ENCODE measurements at places on chromosomes 5 and 9. TPM values are rescaled to one million over a fixed set of nuclear protein-coding genes. Genes with fewer than 3 reads are reported as not detected.

The DPYSL3 gene
- total RNA-seq = 6.5 TPM

- no peaks in the 10 kb centered on the region for H3K4me1 ChIP-seq
- no peaks in the 10 kb centered on the region for H3K36me3 ChIP-seq
- no peak overlapping the region for H3K4me3 ChIP-seq
- H3K27ac ChIP-seq = no peak overlapping the region
Observed at GRCh38 chr9:107711542-107711941, 222.0 kb upstream of the KLF4 start.

DNA sequence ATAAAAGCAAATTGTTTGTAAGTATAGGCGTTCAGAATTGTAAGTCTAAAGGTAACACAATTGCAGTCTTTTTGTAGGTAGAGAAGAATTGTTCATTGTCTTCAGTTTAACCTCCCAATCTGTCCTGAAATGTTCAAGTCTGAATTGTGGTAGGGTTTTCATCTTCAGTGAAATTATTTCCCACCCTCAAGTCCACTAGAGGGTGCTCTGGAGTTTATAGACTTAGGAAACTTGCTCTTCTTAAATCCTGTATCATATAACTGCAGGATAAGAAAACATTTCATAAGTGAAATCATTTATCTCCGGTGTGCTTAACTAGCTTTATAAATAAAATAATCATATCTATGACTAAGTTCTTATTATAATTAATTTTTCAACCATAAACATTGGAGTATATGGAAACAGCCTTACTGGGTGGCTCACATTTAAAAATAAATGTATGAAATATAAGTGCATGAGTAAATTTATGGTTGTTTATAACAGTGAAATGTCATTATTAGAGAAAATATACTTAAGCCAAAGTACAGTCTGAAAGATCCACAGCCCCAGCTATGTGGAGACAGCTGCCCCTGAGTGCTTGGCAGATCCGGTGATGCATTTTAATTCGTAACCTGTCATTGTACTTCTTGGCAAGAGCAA, 182.4 kb upstream of the OTULINL start:
- no peak overlapping the region for H3K4me3 ChIP-seq
- peaks cover 11% of the 10 kb centered on the region for H3K36me3 ChIP-seq
- DNase-seq = no peak
- H3K27me3 ChIP-seq = no peaks in the 10 kb centered on the region
- peaks cover 11% of the 10 kb centered on the region for H3K4me1 ChIP-seq

DNA sequence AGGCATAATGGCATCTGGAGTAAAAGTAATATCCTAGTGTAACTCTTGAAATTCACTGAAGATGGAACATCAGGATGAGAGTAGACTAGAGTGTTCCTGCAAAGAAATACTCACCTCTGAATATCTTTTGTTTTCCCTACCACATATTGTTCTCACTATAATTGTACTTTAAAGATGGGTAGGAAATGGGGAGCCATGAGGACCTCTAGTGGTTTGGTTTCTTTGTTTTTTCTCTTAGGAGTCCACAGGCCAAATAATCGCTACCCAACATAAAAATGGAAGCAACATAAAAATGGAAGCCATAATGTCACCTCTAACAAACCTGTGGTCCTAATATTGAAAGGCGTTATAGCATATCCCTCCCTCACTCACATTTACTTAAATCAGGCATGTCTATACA, 2375.8 kb downstream of the MAT2B start:
- H3K4me3 ChIP-seq = no peak overlapping the region
- DNase-seq = no peak

GRCh38 chr9:2808105-2808504, 35.8 kb downstream of the PUM3 start:
- no peak for DNase-seq
- peak overlapping the region; percentile 76 for H3K27ac ChIP-seq
- H3K36me3 ChIP-seq = peaks cover 2% of the 10 kb centered on the region
- no peak overlapping the region for H3K4me3 ChIP-seq

DNA sequence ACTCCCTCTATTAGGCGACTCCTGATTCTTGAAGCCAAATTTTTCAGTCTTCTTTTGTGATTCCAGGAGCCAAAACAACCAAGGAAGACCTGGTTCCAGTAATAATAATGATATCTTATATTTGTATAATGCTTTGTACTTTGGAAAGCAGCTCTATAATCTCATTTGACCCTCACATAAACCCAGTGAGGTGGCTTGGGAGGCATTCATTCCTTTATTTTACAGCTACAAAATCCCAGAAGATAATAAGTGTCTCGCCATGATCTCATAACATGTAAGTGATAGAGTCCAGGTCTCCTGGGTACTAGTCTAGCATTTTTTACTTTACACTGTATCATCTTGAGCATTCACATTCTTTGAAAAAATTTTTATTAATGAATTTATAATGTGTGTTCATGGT, 143.1 kb downstream of the ACTBL2 start:
- peaks cover 5% of the 10 kb centered on the region for H3K4me1 ChIP-seq
- H3K4me3 ChIP-seq = no peak overlapping the region
- DNase-seq = no peak
- no peaks in the 10 kb centered on the region for H3K36me3 ChIP-seq
- H3K27me3 ChIP-seq = no peaks in the 10 kb centered on the region

The SV2C gene
- total RNA-seq = not detected

The SURF2 gene
- total RNA-seq = 27.0 TPM

The RLN1 gene
- not detected for total RNA-seq

GRCh38 chr5:138032028-138032571, 779 bp downstream of the FAM13B start:
- H3K36me3 ChIP-seq = no peaks in the 10 kb centered on the region
- H3K4me3 ChIP-seq = peak overlapping the region; percentile 97
- peaks cover 45% of the 10 kb centered on the region for H3K4me1 ChIP-seq
- peak overlapping the region; percentile 96 for H3K27ac ChIP-seq
- no peaks in the 10 kb centered on the region for H3K27me3 ChIP-seq

- H3K4me1 ChIP-seq = no peaks in the 10 kb centered on the region
- no peak overlapping the region for H3K4me3 ChIP-seq
- peaks cover 3% of the 10 kb centered on the region for H3K27me3 ChIP-seq
- DNase-seq = no peak
- H3K27ac ChIP-seq = no peak overlapping the region
Observed at GRCh38 chr5:169367861-169368260, 66.9 kb upstream of the SLIT3 start.

The MYORG gene
- 11.2 TPM for total RNA-seq

DNA sequence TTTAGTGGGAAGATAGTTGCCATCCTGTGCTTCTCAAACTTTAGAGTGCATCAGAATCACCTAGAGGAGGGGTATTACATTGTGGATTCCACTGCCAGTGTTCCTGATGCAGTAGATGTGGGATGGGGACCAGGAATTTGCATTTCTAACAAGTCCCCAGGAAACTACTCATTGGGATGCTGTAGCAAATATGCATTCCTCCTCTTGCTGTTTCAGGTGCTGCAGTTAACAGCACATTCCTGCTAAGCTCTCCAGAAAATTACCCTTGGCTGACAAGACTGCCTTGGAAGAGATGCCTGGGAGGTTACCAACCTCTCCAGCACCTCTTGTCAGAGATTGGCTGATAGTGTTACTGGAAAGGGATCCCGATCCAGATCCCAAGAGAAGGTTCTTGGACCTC, 270.5 kb downstream of the OSTF1 start:
- H3K27ac ChIP-seq = no peak overlapping the region
- no peaks in the 10 kb centered on the region for H3K27me3 ChIP-seq
- H3K4me3 ChIP-seq = no peak overlapping the region
- H3K36me3 ChIP-seq = no peaks in the 10 kb centered on the region
- DNase-seq = no peak
- H3K4me1 ChIP-seq = no peaks in the 10 kb centered on the region

DNA sequence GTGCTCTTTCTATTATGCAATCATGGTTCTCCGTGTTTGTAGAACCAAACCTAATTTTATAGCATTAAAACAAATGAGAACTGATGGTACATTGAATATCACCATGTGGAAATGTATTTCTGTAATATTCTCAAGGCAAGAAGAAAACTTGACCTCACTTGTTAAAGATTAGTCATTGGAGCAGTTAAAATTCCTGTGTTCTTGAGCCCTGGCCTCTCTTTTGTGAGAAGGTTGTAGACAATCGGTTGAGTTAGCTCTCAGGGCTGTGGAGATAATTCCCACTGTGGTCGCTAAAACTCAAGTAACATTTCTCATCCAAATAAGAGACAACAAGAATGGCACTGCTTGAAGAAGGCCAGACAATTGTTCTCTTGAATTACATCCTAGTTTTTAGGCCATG, 216.0 kb upstream of the KLF4 start:
- no peaks in the 10 kb centered on the region for H3K36me3 ChIP-seq
- no peaks in the 10 kb centered on the region for H3K4me1 ChIP-seq
- DNase-seq = no peak
- H3K27ac ChIP-seq = no peak overlapping the region
- H3K27me3 ChIP-seq = no peaks in the 10 kb centered on the region
- no peak overlapping the region for H3K4me3 ChIP-seq

DNA sequence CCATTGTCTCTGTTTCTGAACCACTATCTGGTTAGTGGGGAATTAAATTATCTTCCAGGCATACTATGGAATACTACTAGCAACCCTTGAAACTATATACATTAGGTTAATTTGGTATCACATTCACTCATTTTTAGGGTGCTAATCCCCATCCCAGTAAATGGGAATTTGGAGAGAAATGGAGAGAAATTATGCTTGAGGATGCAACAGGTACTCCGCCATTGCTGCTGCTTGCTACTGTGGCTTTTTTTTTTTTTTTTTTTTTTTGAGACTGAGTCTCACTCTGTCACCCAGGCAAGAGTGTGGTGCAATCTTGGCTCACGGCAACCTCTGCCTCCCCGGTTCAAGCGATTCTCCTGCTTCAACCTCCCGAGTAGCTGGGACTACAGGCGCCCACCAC, 66.1 kb downstream of the AK8 start:
- H3K36me3 ChIP-seq = no peaks in the 10 kb centered on the region
- H3K27ac ChIP-seq = no peak overlapping the region
- no peaks in the 10 kb centered on the region for H3K4me1 ChIP-seq
- H3K4me3 ChIP-seq = no peak overlapping the region
- no peaks in the 10 kb centered on the region for H3K27me3 ChIP-seq

DNA sequence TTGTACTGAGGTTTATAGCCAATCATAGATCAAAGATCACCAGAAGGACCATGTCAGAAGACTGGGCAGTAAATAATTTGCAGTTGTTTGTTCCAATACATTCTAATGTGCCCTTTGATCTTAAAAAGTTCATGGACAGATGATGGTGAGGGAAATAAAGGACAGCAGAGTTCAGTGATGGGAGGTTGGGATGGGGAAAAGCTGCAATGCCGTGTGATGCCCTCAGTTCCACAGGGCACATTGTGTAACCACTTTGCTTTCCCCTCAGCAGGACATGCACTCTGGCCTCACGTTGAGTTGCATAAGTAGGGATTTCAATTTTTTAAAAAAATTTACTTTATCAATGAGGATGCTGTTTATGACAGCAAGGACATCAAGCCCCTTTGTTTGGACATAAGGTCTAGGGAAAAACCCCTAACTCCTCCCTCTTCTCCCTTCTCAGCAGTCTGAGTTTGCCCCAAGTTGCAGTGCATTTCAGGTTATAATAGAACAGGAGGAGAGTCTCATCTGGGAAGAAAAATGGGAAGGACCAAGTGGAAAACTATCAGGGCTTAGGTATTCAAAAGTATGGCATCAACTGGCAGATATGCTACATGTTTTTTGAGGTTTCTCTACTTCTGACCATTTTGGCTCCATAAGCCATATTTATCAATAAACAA, 83.1 kb upstream of the TMED7 start:
- no peaks in the 10 kb centered on the region for H3K36me3 ChIP-seq
- no peak overlapping the region for H3K27ac ChIP-seq
- H3K27me3 ChIP-seq = no peaks in the 10 kb centered on the region
- DNase-seq = no peak
- H3K4me1 ChIP-seq = no peaks in the 10 kb centered on the region
- H3K4me3 ChIP-seq = no peak overlapping the region

The C5 gene
- 7.3 TPM for total RNA-seq

GRCh38 chr9:113520109-113520642, 56.6 kb downstream of the RGS3 start:
- H3K4me1 ChIP-seq = peaks cover 13% of the 10 kb centered on the region
- no peaks in the 10 kb centered on the region for H3K27me3 ChIP-seq
- DNase-seq = peak; percentile 25
- H3K27ac ChIP-seq = peak overlapping the region; percentile 90
- no peaks in the 10 kb centered on the region for H3K36me3 ChIP-seq
- H3K4me3 ChIP-seq = no peak overlapping the region

The FOXD4L6 gene
- not detected for total RNA-seq

- H3K27ac ChIP-seq = no peak overlapping the region
- no peaks in the 10 kb centered on the region for H3K36me3 ChIP-seq
- H3K4me1 ChIP-seq = no peaks in the 10 kb centered on the region
- no peak overlapping the region for H3K4me3 ChIP-seq
- H3K27me3 ChIP-seq = no peaks in the 10 kb centered on the region
Observed at GRCh38 chr5:34863946-34864345, 25.0 kb downstream of the TTC23L start.

GRCh38 chr5:112586596-112587062, 151.1 kb upstream of the APC start:
- DNase-seq = no peak
- no peaks in the 10 kb centered on the region for H3K27me3 ChIP-seq
- no peak overlapping the region for H3K4me3 ChIP-seq
- H3K27ac ChIP-seq = no peak overlapping the region
- H3K4me1 ChIP-seq = no peaks in the 10 kb centered on the region
- no peaks in the 10 kb centered on the region for H3K36me3 ChIP-seq

The CD274 gene
- total RNA-seq = 1.6 TPM

- H3K36me3 ChIP-seq = no peaks in the 10 kb centered on the region
- H3K27ac ChIP-seq = no peak overlapping the region
- DNase-seq = no peak
Observed at GRCh38 chr5:56247592-56247991, 14.5 kb upstream of the ANKRD55 start.

GRCh38 chr9:73167614-73168013, 15.9 kb downstream of the ANXA1 start:
- no peaks in the 10 kb centered on the region for H3K36me3 ChIP-seq
- no peak for DNase-seq
- no peak overlapping the region for H3K27ac ChIP-seq
- no peaks in the 10 kb centered on the region for H3K4me1 ChIP-seq

- no peak overlapping the region for H3K4me3 ChIP-seq
- H3K27me3 ChIP-seq = no peaks in the 10 kb centered on the region
- H3K27ac ChIP-seq = no peak overlapping the region
- no peaks in the 10 kb centered on the region for H3K4me1 ChIP-seq
- no peaks in the 10 kb centered on the region for H3K36me3 ChIP-seq
Observed at GRCh38 chr9:123395276-123395688, 39.3 kb downstream of the CRB2 start.

GRCh38 chr5:6910950-6911349, 197.7 kb downstream of the TENT4A start:
- H3K36me3 ChIP-seq = no peaks in the 10 kb centered on the region
- no peaks in the 10 kb centered on the region for H3K27me3 ChIP-seq
- H3K4me1 ChIP-seq = no peaks in the 10 kb centered on the region
- H3K27ac ChIP-seq = no peak overlapping the region
- H3K4me3 ChIP-seq = no peak overlapping the region

The SOHLH1 gene
- not detected for total RNA-seq

DNA sequence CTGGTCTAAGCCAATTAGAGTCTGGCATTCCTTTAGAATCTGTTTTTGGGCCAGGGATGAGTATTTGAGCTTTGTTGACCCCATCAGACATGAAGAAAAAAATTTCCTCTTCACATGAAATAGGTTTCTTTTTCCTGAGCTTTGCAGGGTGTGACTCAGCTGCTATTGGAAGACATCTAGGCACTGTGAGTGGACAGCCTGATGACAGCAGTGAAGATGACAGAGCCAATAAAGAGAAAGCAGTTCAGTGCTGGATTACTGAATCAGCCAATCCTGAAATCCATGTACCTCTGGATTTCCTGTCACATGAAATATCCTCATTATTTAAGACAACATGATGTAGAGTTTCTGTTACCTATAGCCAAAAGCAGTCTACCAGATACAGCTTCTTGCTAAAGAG, 51.3 kb upstream of the GRIA1 start:
- H3K27ac ChIP-seq = no peak overlapping the region
- DNase-seq = no peak
- H3K36me3 ChIP-seq = no peaks in the 10 kb centered on the region
- no peaks in the 10 kb centered on the region for H3K4me1 ChIP-seq
- no peaks in the 10 kb centered on the region for H3K27me3 ChIP-seq
